Natural killer cell treated with Interleukin-12 subunit alpha and Interleukin-12 subunit beta and Interleukin-15 and Interleukin-18, amount 100 ng/mL, for 72 hours (primary cell): ENCODE measurements at places on chromosomes 5 and 9.

- no peak for DNase-seq
Observed at GRCh38 chr5:146731909-146732659, 146.5 kb downstream of the PPP2R2B start.

DNA sequence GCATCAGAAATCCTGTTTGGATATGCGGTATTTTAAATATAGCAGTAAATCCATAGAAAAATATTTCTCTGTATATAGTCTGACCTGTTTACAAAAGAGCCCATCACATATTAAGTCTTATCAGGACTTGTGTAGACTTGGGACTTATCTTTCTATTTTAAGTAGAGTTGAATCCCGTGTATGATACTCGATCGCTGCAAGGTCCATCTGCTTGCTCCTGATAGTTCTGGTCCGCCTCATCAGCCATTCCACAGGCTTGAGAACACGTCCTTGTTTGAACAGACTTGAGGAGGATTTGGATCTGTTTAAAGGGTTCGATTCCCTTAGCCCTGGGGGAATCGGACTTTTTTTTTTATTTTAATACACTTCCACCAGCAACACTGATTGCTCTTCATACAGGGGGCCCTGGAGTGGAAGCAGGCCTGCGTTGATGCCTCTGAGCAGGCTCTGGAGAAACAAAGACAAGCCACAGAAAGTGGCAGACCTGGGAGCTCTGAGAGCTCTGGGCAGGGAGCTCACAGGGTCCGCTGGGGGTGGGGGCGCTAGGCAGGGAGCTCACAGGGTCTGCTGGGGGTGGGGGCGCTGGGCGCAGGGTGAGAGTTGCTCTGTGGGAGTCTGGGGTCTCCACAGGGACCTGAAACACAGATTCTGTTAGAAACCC is 112.2 kb downstream of the MVB12B start:
- no peak for DNase-seq

- no peak for DNase-seq
Observed at GRCh38 chr5:57033103-57033502, 81.2 kb upstream of the MIER3 start.

DNA sequence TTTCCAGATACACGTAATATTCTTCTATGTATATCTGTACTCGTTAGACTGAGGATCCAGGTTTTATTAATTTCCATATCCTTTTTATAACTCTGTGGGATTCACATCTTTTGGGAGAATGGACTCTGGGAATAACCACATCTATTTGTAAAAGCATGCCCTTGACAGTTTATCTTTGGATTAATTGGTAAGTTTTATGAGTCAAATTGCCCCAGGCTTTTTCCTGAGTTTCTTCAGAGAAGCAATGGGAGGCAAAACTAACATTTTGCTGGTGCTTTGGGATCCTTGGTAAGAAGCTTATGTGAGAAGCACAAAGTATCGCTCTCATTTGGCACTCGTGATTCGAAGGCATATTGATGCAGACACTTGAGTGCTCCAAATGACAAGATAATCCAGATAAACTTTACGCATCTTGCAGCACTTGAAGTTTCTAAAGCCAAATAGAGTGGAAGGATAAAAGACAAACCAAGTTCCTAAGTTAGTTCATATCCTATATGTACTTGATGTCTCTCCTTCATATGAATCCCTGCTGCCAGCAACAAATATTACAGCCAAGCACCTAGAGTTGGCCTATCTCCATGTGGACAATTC is 324.7 kb downstream of the TLE4 start:
- no peak for DNase-seq

DNA sequence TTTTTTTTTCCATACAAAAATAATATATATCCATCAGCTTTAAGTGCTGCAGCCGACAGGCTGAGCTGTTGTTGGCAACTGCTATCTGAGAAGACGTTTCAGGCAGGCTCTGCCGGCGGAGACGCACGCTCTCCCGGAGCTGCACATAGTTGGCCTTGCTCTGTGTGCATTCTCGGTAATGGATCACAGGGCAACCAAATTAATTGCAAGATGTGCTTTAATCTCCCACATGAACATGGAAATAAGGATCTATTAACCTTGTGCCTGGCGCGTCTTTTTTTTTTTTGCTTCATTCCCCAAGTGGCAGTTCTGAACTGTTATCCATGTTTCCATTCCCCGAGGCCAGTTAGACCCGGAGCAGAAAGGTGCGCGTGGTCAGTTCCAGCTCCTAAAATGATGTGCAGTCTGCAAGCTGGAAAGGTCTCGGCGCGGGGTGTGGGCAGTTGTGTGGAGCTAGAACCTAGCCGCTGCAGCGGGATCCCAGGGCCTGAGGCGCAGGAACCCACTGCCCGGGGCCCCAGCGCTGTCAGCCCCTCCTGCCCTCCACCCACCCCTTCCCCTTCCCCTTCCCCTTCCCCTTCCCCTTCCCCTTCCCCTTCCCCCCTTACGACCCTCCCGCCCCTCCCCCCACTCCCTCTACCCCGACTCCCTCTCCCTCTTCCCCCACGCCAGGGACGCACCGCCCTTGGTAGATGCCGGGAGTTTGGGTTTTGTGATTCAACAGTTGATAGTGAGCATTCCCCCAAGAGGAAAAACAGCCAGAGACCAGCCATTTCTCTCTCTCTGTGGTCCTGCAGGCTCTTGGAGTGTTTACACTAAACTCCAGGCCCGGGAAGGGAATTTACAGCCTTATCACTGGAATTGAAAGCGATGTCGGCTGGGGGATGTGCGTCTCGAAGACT is 137.8 kb downstream of the CEP120 start:
- DNase-seq = no peak

- no peak for DNase-seq
Observed at GRCh38 chr5:54249210-54250028, 61.0 kb downstream of the ARL15 start.

DNA sequence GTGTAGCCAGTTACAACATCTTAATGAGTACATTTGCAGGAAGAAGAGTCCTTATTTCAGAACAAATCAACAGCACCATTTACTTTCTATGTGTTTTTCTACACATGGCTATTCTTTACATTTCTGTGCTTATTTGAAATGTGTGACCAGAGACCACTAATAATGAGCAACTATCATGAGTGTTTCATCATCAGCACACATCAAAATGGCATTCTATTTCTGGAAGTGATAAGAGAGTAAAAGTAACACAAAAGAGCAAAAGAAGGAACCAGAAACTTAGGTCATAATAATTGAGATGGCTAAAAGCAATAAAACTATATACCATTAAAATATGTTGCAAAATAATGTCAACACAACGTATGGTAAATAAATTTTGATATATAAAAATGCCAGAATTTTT is 159.7 kb downstream of the PBX3 start:
- no peak for DNase-seq

- DNase-seq = no peak
Observed at GRCh38 chr5:157331807-157332206, 65.9 kb downstream of the CYFIP2 start.

DNA sequence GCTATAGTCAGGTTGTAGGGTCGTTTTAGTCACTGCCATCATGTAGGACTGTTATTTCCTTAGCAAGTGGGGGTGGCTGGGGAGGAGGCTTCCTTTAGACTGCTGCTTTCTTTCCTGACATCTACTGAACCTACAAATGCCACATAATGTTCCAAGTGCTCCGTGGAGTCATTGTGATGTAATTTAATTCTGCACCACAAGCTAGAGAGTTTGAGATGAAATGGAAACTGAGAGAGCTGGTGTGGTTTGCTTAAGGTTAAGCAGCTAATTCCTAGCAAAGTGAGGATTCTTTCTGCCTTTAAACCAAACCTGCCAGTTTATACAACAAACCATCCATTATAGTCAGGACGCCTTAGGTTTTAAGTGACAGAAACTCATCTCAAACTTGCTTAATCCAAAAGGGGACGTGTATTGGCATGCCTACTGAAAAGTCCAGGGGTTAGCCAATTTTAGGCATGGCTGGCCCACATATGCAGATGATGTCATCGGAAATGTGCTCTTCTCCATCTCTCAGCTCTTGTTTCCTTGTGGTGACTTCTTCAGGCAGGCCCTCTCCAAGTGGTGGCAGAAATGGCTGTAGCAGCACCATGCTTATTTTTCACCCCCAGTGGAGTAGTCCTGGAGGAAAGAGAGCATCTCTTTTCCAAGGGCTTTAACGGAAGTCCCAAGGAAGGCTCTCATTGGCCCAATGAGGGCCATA is 30.5 kb downstream of the ZNF618 start:
- DNase-seq = no peak

- DNase-seq = no peak
Observed at GRCh38 chr5:138559937-138560336, 15.3 kb downstream of the HSPA9 start.

- DNase-seq = no peak
Observed at GRCh38 chr9:116475201-116475600, 211.9 kb upstream of the TRIM32 start.

GRCh38 chr9:437574-438001 is 222.9 kb downstream of the DOCK8 start:
- no peak for DNase-seq

DNA sequence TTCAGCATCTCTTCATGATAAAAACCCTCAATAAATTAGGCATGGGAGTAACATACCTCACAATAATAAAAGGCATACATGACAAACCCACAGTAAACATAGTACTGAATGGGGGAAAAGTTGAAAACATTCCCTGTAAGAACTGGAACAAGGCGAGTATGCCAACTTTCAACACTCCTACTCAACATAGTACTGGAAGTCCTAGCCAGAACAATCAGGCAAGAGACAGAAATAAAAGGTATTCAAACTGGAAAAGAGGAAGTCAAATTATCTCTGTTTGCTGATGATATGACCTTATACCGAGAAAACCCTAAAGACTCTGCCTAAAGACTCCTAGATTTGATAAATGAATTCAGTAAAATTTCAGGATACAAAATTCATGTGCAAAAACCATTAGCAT is 167.6 kb downstream of the TMEM38B start:
- DNase-seq = no peak

- no peak for DNase-seq
Observed at GRCh38 chr5:94310833-94311232, 307.6 kb downstream of the KIAA0825 start.

DNA sequence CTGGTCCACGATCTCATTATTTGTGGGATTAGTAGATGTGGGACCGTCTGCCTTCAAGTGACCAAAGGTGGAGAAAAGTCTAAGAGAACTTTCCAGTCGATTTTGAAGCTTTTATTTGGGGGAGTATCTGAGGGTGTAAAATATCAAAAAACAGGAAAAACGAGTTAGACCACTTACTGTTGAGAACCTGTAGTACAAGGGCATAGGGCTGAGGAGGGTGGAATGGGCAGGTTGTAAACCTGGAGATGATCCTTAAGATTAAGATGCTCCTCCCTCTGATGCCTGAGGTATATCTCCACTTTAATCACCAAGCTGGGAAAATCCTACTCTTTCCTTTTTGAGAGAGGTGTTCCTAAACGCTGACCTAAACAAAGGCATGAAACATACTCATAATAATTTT is 32.0 kb upstream of the GTF2H2C start:
- DNase-seq = no peak

DNA sequence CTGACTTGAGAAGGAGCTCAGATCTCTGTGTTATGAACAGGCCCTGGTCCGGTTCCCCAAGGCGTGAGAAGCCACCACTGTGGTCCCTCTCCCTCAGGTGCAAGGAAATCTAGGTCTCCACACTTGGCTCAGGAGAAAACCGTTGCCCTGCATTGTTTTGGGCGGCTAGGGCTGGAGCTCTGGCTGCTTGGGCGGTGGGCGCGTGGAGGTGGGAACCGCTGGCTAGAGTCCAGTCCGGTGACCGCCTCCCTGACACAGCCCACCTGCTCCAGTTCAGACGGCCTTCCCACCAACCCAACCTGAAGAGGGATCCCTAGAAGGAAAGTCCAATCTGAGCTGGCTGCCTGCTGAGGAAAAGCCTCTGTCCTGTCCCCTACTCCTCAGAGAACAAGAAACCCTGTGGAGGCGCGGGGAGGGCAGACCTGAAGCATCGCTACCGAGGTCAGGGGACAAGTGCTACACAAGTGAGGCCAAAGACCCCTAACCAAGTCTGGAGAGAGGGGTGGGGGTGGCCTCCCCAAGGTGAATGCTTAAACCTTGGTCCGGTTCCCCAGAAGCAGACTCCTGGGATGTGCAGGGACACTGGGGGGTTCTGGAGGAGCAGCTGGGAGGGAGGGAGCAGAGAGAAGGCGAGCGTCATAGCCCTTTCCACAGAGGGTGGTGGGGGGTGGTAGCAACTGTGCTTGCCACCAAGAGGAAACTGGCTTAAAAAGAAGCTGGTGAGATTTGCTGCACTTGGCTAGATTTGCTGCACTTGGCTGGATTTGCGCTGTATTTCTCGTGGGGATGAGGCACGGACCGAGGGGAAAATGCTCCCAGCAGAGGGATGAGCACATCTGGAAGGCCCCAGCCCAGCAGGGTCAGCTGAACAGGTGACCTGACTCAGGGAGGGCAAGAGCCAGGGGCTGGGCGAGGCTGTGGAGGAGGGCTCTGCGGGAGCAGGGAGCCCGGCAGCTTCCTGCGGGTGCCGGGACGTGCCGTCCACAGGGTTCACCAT is 65.2 kb downstream of the RAPGEF1 start:
- no peak for DNase-seq

DNA sequence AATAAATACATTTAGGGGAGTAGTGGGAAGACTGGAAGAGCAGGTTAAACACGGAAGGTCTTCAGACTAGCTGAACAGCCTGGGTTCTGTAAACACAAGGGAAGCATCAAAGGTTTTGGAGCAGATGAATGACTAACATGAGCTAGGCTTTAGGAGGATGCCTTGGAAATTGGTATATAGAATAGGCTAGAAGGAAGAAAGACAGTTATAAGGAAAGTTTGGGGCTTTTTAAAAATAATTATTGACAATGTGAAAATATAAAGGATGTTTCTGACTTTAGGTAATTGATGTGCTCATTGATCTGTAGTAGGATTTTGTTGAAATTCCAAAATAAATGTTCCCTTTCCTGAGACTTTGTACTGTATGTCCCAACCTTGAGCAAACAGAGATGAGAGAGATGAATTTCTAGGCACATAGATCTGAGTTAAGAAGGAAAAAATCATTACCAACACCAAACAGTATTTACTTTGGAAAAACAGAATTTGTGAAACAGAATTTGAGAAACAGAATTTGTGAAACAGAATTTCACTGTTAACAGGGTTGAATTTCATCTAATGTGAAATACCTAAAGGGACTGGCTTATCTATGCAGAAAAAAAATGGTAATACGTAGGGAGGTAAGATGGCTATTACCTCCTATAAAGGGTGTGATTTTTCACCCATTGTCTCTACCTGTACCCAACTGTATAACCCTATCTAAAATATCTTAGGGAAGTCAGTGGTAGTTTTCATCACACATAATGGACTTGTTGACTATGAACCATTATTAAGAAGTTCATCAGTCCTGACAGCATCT is 28.8 kb downstream of the SKP2 start:
- no peak for DNase-seq
